ENCODE measurements at places on chromosomes 16 and 17.

- DNase-seq = no peak
These were observed 254.3 kb upstream of the SALL1 start for GRCh38 chr16:51405361-51405760.

- DNase-seq = no peak
These were observed 68.1 kb downstream of the COG7 start for GRCh38 chr16:23384878-23385277.

- peak; percentile 65 for DNase-seq
These were observed 33.2 kb downstream of the CYTH1 start for GRCh38 chr17:78748730-78749317.

DNA sequence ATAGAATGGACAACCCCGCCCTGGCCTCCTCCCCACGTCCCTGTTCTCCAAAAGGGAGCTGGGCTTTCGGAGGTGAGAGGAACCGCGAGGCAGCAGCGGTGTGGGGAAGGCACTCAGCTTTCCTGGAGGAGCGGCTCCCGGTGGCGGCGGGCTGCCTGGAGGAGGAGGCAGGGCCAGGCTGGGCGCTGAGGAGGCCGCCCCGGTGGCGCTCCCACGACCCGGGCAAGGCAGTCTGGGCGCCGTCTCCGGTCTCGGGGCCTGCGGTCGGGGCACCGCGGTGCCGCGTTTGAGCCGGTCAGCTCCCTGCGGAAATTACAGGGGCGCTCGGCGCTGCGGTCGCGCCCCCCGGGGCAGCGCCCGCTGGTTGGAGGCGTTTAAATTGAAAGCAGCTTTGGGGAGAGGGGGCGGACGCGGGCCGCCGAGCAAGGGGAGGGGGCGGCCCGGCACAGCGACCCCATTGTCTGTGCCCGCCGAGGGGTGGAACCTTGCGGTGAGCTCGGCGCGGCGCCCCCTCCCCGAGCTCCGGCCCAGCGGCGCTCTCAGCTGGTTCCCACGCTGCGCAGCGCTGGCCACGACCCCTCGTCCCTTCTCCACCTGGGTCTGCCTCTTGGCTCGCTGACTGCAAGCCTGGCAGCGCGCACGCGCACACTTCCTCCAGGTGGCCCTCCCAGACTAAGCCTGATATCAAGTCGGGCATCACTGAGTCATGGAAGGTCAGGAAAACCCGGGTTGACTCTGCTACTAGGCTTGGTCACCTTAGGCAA is 58.7 kb upstream of the DLX4 start:
- DNase-seq = no peak

- DNase-seq = no peak
These were observed 5.2 kb downstream of the GRB7 start for GRCh38 chr17:39742856-39743436.

DNA sequence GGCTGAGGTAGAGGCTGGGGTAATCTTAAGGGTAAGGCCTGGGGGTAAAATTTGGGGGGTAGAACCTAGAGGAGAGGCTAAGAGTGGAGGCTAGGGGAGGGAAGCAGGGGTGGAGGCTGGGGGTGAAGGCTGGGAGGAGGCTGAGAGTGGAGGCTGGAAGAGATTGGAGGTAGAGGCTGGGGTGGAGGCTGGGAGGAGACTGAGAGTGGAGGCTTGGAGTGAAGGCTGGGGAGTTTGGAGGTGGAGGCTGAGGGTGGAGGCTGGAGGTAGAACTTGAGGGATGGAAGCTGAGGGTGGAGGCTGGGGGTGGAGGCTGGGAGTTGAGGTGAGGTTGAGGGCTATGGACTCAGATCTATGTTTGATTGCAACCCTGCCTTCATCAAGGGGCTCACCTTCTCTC is 333.6 kb downstream of the C16orf95 start:
- DNase-seq = no peak

GRCh38 chr17:49505854-49506253 is 10.8 kb downstream of the NGFR start:
- no peak for DNase-seq

DNA sequence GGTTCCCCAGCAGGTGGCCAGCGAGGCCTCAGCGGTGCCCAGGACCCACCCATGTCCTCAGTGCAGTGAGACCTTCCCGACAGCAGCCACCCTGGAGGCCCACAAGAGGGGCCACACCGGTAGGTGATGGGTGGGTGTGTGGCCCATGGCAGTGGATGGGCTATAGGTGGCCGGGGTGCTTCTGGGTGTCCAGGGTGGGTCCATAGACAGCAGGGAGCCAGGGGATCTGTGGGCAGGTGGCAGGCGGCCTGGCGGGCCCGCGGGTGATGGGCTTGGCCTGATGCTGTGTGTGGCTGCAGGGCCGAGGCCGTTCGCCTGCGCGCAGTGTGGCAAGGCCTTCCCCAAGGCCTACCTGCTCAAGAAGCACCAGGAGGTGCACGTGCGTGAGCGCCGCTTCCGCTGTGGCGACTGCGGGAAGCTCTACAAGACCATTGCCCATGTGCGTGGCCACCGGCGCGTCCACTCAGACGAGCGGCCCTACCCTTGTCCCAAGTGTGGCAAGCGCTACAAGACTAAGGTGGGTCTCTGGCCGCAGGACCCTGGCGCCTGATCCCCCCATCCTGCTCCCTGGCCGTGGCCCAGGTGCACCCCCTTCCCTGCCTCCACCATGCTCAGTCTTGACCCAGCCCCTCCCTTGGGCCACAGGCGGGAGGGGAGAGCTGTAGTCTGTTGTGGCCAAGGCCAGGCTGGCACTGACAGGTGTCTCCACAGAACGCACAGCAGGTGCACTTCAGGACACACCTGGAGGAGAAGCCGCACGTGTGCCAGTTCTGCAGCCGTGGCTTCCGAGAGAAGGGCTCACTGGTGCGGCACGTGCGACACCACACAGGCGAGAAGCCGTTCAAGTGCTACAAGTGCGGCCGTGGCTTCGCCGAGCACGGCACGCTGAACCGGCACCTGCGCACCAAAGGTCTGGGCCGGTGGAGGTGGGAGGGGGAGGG is 2.1 kb upstream of the DNASE1L2 start:
- DNase-seq = no peak

GRCh38 chr16:58815181-58815888 is 81.2 kb upstream of the GOT2 start:
- DNase-seq = no peak

Data from stimulated activated CD8-positive, alpha-beta memory T cell treated with anti-CD3 and anti-CD28 coated beads, Interleukin-4, amount 100 ng/mL, for 4 hours (primary cell).